CD4-positive, CD25-positive, alpha-beta regulatory T cell (primary cell): ENCODE measurements at places on chromosomes 3 and 15. TPM values are rescaled to one million over a fixed set of nuclear protein-coding genes. Genes with fewer than 3 reads are reported as not detected.

Gene AP3B2
- total RNA-seq = 0.12 TPM

Gene RTP1
- not detected for total RNA-seq

Gene NPAP1
- total RNA-seq = not detected

Gene FAIM
- 1.7 TPM for total RNA-seq

Gene FETUB
- not detected for total RNA-seq

Gene GOLGA6L4
- total RNA-seq = 5.1 TPM

Gene PPARG
- total RNA-seq = 0.64 TPM

Gene NAALADL2
- total RNA-seq = not detected

Gene GOLGA8G
- not detected for total RNA-seq

Gene KBTBD8
- 18.2 TPM for total RNA-seq
